Activated CD8-positive, alpha-beta T cell treated with anti-CD3 and anti-CD28 coated beads, Interleukin-2, amount 10 ng/mL, durations not matched to agents 7 days and 5 days (primary cell): ENCODE measurements at places on chromosomes 1 and 21. TPM values are rescaled to one million over a fixed set of nuclear protein-coding genes. Genes with fewer than 3 reads are reported as not detected.

The ZNHIT6 gene
- 17.9 TPM for total RNA-seq

The LCE1F gene
- not detected for total RNA-seq

The BGLAP gene
- 2.8 TPM for total RNA-seq

The TMCO2 gene
- not detected for total RNA-seq

The ZBTB17 gene
- total RNA-seq, result 33.3 TPM

The HES2 gene
- 0.45 TPM for total RNA-seq

The RXFP4 gene
- total RNA-seq, result not detected

The PROK1 gene
- not detected for total RNA-seq

The SLAMF7 gene
- 102 TPM for total RNA-seq

The CCDC185 gene
- total RNA-seq, result not detected

The KANK4 gene
- not detected for total RNA-seq

The UBE2U gene
- total RNA-seq, result not detected

The DIRAS3 gene
- total RNA-seq, result not detected

The TRIM67 gene
- total RNA-seq, result not detected

The SPTA1 gene
- total RNA-seq, result not detected

The SERTAD4 gene
- not detected for total RNA-seq

The CFHR1 gene
- total RNA-seq, result not detected

The AGMAT gene
- total RNA-seq, result 10.4 TPM

The UTS2 gene
- not detected for total RNA-seq

The OPTC gene
- not detected for total RNA-seq

The CD34 gene
- not detected for total RNA-seq
